ENCODE measurements at places on chromosomes 16 and 17.
A peak's percentile ranks its signal among the peaks of the same experiment; 100 is the strongest.

GRCh38 chr17:76461765-76462555, 5.4 kb upstream of the AANAT start:
- DNase-seq: no peak

DNA sequence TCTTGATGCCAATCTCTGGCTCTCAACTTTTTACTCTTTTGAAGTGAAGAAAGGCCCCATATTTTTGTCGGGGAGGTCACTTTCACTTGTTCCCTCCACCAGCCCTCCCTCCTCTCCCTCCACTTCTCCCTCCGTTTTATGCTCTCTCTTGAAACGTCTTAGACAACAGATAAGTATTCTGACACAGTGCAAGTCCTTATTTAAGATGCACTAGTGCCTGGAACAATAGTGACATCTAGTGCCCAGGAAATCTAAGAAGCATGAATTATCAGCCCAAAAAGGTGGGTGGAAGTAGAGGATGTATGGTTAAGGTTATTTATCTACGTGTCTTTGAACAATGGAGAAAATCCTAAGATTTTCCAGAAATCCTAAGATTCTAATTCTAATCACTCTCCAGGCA, 17.9 kb downstream of the PSME3IP1 start:
- no peak for DNase-seq

GRCh38 chr17:6455321-6455705, 11.1 kb downstream of the PIMREG start:
- peak; percentile 53 for DNase-seq

GRCh38 chr16:84740596-84741116, 40.9 kb downstream of the USP10 start:
- DNase-seq: no peak

GRCh38 chr17:17913695-17914332, 58.4 kb downstream of the TOM1L2 start:
- no peak for DNase-seq

- DNase-seq: no peak
These were observed 9.0 kb upstream of the CRHR1 start for GRCh38 chr17:45775148-45775547.

DNA sequence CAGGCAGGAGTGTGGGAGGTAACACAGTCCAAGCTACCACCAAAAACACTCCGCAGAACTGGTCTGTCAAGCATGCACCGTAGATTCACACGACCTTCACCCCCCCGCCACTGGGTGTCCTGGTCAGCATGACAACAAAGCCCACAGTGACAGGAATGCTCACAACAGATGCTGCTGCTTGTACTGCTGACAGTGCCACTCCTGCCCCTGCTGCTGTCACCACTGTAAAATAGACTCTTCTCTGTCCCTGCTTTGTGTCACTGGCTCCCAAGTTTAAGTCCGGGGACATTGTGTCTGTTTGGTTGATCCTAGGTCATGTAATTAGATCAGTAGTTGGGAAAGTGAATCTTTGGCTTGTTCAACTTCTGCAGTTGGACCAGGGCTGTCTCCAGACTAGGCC, 7.0 kb upstream of the ODF4 start:
- no peak for DNase-seq

DNA sequence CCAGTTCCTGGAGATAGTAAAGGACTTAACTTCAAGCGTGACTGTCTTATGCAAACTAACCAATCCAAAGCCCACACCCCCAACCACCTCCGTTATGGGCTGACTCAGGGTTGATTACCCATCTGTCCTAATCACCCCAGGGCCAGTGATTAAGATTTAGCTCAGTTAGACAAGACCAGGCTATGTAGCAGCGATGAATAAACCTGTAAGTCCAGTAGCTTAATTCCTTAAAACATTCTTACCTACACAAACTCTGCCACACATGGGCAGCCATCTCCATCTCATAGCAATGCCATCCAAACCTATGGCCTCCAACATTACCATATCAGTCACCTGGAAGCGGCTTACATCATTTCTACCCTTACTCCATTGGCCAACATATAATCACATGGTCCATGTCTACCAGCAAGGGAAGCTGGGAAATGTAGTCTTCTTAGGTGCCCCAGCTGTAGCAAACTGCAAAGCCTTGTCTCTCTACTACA, 266.7 kb downstream of the SHISA9 start:
- no peak for DNase-seq

DNA sequence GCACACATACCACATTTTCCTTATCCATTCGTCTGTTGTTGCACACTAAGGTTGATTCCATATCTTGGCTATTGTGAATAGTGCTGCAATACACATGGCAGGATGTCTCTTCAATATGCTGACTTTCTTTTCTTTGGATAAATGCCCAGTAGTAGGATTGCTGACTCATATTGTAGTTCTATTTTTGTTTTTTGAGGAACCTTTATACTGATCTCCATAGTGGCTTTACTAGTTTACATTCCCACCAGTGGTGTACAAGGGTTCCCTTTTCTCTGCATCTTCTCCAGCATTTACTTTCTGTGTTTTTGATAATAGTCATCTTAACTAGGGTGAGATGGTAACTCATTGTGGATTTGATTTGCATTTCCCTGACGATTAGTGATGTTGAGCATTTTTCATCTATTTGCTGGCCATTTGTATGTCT, 118.1 kb downstream of the STXBP4 start:
- no peak for DNase-seq

DNA sequence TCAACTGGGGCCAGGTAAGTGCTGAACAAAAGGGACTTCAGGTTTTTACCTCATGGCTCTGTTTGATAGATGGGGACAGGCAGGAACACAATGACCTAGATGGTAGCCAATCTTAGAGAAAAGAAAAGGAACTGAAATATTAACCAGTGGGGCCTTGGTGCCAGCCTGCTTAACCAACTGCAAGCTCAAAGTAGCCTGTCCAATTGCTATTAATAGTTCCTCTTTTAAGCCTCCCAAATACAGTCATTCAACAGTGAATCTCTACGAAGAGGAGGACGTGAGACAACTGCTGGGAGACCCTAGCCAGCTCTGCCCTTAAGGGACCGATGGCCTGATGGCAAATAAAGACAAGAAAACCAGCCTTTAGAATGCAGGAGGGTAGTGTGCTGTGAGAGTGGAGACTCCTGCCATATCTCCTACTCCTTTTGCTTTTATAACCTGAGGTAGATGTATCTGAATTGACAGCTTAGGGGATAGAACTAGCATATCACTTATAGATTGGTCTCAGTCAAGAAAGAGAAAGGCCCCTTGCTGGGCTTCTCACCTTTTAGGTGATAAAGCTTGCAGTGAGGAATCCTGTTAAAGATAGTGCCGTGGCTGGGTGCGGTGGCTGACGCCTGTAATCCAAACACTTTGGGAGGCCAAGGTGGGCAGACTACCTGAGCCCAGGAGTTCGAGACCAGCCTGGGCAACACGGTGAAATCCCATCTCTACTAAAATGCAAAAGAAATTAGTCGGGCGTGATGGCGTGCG, 28.3 kb downstream of the ARSG start:
- DNase-seq: no peak

DNA sequence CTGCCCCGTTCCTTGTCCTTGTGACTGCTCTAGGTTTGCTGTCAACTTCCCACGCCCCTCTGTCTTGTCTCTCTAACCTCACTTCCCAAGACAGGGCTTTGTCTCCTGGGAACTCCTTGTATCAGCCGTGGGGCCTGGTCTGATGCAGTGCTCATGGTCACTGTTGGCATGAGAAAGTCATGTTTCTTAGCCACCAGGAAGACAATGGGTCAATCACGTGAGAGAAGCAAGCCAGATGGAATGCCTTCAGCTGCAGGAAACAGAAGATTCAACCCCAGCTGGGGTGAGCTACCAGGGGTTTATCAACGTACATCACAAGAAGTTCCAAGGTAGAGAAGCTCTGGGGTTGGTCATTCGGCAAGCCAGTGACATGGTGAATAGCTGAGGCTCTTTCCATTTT, 116.6 kb downstream of the IRF8 start:
- DNase-seq: no peak

GRCh38 chr17:36088670-36089338, 1.1 kb downstream of the CCL3 start:
- no peak for DNase-seq

GRCh38 chr17:75265614-75266315, 4.1 kb downstream of the MRPS7 start:
- DNase-seq: no peak

DNA sequence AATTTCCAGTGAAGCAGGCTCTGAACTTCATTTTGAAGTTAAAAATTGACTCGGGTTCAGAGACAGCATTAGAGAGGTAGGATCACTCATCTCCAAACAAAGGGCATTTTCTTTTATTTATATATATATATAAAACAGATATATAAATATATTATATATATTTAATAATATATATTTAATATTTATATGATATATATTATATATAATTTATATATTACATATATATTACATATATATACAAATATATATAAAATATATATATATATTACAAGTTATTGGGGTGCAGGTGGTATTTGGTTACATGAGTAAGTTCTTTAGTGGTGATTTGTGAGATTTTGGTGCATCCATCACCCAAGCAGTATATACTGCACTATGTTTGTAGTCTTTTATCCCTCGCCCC, 320.8 kb downstream of the MAP2K6 start:
- DNase-seq: no peak

DNA sequence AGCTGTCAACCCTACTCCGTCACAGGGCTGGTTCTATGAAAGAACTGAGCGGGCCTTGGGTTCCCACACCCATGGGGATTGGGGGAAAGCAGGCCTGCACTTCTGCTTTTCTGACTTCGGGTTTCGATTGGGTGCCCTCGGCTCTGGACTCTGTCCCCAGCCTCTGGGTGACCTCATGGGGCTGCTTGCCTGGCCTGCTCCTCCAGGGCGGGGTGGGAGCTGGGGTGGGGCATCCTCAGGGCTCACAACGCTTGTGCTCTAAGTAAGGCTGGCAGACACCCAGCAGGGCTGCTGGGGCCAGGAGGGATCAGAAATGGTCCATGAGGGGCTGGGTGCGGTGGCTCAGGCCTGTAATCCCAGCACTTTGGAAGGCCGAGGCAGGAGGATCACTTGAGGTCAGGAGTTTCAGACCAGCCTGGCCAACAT, 19.2 kb downstream of the ARHGAP27 start:
- DNase-seq: no peak

GRCh38 chr16:27073733-27074132, 7.0 kb downstream of the C16orf82 start:
- DNase-seq: no peak

DNA sequence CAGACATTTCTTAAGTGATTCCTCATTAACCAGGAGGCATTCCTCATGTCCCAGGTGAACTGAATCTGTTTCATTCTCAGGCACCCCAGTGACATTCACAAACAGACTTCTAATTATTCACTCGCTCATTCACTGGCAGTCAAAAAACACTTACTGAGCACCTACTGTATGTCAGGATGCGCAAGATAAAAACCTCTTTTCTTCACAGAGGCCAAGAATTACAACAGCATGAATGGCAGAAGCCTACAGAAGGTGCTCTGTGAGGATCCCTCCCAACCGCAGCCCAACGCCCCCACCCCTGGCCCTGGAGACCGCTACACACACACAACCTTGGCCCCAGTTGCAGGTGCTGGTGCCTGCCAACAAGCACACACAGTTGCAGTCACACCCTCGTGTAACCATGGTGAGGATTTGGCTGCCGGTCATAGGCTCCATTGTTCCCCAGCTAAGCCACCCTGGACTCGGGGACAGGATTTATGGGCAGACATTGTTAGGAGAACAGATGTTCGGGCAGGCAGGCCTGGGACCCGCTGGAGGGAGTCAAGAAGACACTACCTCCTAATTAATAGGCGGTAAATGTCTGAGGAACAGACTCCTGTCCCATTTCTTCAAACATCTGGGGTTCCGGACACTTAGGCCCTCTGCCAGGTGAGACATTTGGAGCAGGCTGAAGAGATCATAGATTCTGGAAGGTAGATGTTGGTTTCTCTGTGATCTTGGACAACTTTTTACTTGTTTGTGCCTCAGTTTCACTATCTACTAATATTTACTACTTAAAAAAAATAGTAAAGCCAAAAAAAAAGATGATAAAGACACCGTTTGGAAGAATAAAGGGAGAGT, 43.2 kb downstream of the CUEDC1 start:
- no peak for DNase-seq

DNA sequence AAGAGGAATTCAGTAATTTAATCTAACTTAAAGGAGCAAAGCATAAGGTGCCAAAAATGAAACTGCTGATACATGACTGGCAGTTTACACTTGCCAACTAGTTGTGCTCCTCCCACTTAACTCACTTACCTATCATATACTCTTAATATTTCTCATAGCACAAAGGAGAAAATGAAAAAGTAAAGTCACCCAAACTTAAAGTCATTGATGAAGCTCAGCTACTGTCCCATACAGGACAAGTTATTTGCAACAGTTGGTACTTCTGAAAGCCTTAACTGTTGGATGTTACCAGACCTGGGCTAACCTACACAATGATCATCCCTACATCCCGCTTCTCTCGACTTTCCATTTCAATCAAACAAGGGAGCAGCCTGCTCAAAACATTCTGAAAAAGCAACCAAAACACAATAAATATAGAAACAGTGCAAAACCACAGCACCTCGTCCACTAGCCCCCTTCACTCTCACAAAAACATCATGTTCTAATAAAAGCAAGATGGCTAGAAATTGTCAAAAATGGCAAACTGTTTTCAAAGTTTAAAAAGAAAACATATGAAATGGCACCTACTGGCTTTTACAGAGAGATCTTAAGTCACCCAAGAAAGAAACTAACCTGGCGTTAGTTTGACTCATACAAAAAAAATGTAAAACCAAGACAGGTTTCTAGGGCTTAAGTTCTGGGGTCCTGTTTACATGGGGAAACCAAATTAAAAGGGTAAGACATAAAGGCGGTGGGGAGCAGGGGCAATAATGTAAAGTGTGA, 868 bp downstream of the MED13 start:
- no peak for DNase-seq

DNA sequence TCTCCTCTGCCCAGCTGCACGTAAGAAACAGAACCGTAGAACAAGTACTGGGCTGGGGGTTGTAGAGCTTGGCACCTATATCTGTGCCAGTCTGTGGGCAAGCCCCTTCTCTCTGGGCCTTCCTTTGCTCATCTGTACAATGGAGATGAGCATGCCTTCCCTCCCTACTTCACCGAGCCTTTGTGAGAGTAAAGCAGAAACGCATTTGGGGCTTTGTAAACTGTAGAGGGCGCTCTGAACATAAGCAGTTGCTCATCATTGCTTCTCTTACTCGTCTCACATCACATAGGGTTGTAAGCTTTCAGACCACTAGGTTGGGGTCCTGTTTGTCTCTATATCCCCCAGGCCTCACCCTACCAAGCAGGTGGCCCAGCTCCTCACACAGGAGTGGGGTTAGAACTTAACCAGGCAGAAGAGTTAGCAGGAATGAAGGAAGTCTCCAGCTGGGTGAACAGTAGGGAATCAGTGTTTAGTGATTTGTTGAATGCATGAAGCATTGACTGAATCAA, 15.1 kb downstream of the SAMD14 start:
- DNase-seq: no peak

- DNase-seq: no peak
These were observed 33.0 kb upstream of the GUCY2D start for GRCh38 chr17:7969433-7969832.

- no peak for DNase-seq
These were observed 32.8 kb downstream of the DNAH2 start for GRCh38 chr17:7750321-7750821.

DNA sequence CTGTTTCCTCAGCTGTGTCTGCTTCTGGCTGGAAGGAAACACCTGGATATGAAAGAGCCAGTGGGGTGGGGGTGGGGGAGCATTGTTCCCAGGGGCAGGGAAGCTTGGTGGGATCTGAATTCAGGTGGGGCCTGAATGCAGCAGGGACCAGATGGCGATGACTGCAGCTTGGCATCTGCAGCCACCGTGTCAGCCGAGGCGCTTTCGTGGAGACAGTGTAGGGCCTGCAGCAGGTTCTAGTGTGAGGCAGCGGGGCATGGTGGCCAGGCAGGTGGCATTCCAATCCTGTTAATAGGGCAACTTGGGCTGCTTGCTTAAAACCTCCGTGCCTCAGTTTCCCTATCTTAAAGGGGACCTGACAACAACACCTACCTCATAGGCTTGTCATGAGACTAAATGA, 1.7 kb downstream of the PIK3R6 start:
- no peak for DNase-seq

Measured in activated T-cell treated with anti-CD3 and anti-CD28 coated beads, Interleukin-2, amount 50 U/mL, for 1 hour (primary cell).